Activated naive CD4-positive, alpha-beta T cell treated with anti-CD3 and anti-CD28 coated beads for 36 hours (primary cell): ENCODE measurements at places on chromosomes 4 and X. TPM values are rescaled to one million over a fixed set of nuclear protein-coding genes. Genes with fewer than 3 reads are reported as not detected.

- peak; percentile 39 for DNase-seq
- H3K27ac ChIP-seq = no peak overlapping the region
- H3K4me1 ChIP-seq = peaks cover 2% of the 10 kb centered on the region
- no peaks in the 10 kb centered on the region for H3K27me3 ChIP-seq
Measured at GRCh38 chr4:173301518-173302201, 32.5 kb downstream of the HMGB2 start.

- H3K27me3 ChIP-seq = no peaks in the 10 kb centered on the region
- H3K27ac ChIP-seq = peak overlapping the region; percentile 97
Measured at GRCh38 chrX:80807606-80807991, 2.1 kb downstream of the BRWD3 start.

- no peak overlapping the region for H3K27ac ChIP-seq
- H3K36me3 ChIP-seq = no peaks in the 10 kb centered on the region
- no peaks in the 10 kb centered on the region for H3K27me3 ChIP-seq
Measured at GRCh38 chr4:1678244-1678643, 5.9 kb downstream of the FAM53A start.

DNA sequence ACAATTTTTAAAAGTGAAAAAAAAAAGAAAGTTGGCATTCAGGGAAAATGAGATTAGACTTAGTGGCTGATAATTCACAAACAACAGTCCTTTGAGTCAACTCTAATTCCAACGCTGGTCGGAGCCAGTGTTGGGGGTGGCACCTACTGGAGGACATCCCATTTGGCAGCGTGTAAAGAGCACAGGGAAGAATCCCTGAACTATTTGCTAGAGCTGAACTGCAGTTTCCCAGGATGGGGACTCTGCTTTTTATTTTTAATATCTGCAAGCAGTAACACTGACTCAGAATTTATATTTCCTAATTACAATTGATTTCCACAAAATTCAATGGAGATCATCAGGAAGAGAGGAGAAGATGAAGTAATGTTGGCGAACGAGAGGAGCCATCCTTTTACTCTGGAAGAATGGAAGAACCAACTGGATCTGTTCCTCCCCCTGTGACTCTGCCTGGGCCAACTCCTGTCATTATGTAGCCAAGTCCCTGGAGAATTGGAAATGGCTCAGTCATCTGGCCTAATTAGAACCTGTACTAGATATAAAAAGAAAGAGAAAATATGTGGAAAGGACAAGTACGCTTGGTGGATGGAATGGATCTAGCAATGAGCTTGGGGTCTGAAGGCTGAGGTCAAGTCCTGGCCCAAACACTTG is 76.7 kb downstream of the IRF2 start:
- H3K27ac ChIP-seq = no peak overlapping the region
- H3K4me1 ChIP-seq = peaks cover 14% of the 10 kb centered on the region
- H3K4me3 ChIP-seq = no peak overlapping the region
- H3K36me3 ChIP-seq = peaks cover 30% of the 10 kb centered on the region
- H3K27me3 ChIP-seq = no peaks in the 10 kb centered on the region

GRCh38 chr4:62410371-62411003 is 1210.4 kb downstream of the ADGRL3 start:
- H3K36me3 ChIP-seq = no peaks in the 10 kb centered on the region
- H3K27ac ChIP-seq = no peak overlapping the region
- H3K27me3 ChIP-seq = no peaks in the 10 kb centered on the region
- no peaks in the 10 kb centered on the region for H3K4me1 ChIP-seq
- DNase-seq = no peak

The SLC2A9 gene
- total RNA-seq = 0.43 TPM

- DNase-seq = no peak
- peak overlapping the region; percentile 83 for H3K4me3 ChIP-seq
- peaks cover 1% of the 10 kb centered on the region for H3K36me3 ChIP-seq
- H3K27me3 ChIP-seq = no peaks in the 10 kb centered on the region
Measured at GRCh38 chrX:154477891-154478477, 1.1 kb downstream of the LAGE3 start.

The TMSB15A gene
- total RNA-seq = 2.1 TPM

The PLAC1 gene
- not detected for total RNA-seq

DNA sequence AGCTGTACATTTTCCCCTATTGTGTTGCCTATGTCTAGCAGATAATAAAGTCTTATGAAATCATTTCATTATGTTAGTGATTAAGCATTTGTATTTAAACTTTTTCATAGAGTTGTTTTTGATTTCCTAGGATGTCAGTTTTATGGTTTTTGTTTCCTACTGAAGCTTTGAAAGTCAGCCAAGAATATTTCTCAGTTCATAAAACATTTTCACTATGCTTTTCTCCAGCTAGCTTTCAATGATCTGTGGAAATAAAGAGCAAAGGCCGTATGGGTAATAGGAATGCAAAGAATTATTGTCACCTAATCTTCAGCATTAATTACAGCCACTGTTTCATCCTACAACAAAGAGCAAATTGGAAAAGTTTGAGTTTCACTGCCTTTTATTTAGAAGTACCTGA is 145.7 kb upstream of the NUDT6 start:
- H3K27me3 ChIP-seq = no peaks in the 10 kb centered on the region
- no peaks in the 10 kb centered on the region for H3K4me1 ChIP-seq
- H3K4me3 ChIP-seq = no peak overlapping the region
- H3K27ac ChIP-seq = no peak overlapping the region
- no peak for DNase-seq

- peaks cover 9% of the 10 kb centered on the region for H3K27me3 ChIP-seq
- H3K36me3 ChIP-seq = no peaks in the 10 kb centered on the region
- H3K27ac ChIP-seq = no peak overlapping the region
- H3K4me3 ChIP-seq = no peak overlapping the region
- DNase-seq = no peak
- H3K4me1 ChIP-seq = no peaks in the 10 kb centered on the region
Measured at GRCh38 chr4:57231781-57232180, 121.6 kb upstream of the IGFBP7 start.
